Forelimb muscle (tissue), 1 donor: ENCODE measurements at places on chromosomes 1 and 21.
A peak's percentile ranks its signal among the peaks of the same experiment; 100 is the strongest.

DNA sequence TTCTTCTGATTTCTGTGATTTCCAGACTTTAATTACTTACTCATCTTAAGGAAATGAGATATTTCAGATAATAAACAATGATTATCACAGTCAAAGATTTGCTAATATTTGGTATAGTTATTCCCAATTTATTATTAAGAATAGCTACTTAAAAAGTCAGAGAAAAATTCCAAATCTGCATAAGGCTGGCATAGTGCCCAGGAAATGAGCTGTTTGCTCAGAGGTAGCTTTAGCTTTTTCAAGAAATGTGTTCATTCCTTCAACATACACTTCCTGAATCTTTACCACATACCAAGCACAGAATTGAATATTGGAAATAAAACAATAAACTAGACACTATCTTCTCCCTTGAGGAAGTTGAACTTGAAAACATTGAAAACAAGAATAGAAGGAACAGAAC, 44.3 kb upstream of the KCNK1 start:
- DNase-seq: peak; percentile 8

GRCh38 chr1:47765236-47765635, 231.9 kb downstream of the TRABD2B start:
- DNase-seq: no peak

- DNase-seq: no peak
These were observed 36.7 kb downstream of the SYT2 start for GRCh38 chr1:202673531-202673930.

DNA sequence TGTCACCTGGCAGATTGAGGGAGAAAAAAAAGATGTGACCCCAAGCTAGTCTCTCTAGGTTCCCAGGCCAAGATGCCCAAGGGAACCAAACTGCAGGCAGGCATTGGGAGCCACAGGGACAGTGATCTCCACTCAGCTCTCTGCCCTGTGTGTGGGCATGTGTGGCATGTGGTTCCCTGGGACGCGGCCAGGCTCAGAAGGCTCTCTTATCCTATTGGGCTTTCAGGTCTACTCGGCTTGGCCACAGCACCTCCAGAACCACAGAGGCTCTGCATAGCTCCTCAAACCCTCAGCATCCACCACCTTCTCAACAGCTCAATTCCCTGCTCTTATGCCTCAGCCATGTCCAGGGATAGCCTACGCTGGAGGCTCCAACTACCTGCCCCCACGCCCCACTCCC, 22.0 kb downstream of the IQGAP3 start:
- no peak for DNase-seq

GRCh38 chr1:182441719-182442118, 8.2 kb upstream of the RGSL1 start:
- no peak for DNase-seq

DNA sequence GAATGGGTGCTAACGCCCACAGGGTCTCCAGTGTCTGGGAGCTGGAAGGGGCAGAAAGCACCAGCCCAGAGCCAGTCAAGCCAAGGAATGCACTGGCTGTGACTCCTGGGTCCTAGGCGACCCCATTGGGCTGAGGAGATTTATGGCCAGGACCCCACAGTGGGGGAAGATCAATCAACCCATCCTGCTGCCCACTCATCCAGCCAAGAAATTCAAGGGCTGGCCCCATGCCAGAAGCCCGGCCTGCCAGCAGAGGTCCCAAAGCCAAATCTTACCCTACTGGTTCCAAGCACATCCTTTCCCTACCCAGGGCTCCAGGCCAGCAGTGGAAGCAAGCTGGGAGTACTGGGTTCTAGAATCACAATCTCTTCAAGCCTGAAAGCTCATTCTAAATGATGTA, 6.8 kb upstream of the PDZK1IP1 start:
- DNase-seq: no peak

DNA sequence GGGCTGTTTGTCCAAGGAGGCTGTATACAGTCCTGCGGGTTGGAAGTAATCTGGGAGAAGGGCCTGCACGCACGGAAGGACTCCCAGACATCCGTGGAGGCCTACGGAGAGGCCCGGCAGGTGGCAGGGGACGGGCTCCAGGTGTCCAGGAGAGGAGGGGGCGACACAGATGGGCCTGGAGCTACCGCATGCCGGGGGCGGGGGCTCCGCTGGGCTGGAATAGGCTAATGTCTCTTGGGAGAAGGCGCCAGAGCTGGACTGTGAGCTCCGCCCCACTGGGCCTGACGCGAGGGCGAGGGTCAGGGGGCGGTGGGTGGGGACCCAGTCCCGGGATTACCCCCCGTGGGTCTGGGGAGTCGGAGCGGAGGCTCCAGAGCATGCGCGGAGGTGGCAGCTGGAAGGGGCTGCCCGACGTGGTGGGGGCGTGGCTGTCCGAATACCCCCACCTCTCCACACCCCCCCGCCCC, 659 bp downstream of the AGO1 start:
- DNase-seq: no peak

DNA sequence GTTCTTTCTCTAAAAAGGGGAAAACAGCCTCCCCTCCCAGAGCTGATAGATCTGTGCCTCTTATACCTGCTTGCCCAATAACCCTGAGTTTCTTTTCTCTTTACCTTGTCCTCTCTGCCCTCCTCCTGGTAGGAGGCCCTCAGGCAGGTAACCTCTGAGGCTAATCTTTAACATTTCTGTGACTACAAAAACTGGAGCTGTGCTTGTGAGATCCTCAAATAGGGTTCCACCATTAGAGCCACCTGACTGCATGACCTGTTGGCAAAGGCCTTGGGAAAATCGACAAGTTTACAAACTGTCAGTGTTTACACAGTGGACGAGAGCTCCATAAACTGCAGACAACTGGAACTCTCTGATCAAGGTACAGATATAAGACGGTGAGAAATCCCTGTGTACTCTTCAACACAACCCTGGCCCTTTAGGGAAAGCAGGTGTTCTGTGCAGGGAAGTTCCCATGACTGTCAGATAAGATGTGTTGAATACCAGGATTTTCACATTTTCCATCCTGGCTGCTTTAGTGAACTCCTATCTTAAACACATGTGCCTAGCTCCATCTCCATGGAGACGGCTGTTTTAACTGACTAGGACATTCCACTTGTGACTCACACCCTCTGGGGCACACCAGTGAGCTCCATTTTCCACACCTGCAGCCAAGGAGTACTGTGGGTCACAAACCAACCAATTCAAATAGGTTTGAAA, 38.3 kb downstream of the ECE1 start:
- no peak for DNase-seq

DNA sequence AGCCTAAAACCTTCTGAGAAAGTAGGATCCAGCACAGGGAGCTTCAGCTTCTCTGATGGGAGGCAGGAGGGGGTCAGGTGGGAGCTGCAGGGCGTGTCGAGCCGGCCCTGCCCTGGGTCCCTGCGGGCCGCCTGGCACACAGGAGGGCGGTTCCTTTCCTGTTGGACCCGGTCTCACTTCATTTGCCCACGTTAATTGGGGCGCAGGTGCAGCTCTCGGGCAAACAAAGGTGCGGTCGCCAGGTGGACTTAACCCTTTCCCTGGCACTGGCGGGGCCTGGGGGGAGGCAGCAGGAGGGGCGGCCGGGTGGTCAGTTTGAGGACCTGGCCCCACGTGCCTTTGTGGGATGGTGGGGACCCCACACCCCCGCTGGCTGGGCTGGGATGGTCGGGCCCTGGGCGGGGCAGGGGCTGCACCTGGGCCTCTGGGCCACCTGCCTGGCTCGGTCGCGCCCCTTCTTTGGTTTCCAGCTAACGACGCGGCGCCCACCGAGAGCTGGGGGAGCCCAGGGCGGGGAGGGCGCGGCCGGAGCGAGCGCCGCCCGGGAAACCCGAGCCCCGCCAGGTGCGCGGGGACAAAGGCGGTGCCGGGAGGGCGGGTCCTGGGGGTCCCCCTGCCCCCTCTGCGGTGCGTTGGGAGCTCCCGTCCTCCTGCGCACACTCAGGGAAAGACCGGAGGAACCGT, 20.8 kb upstream of the C1orf159 start:
- DNase-seq: no peak

- DNase-seq: no peak
These were observed 132.2 kb downstream of the CASZ1 start for GRCh38 chr1:10664251-10664650.

GRCh38 chr1:189790335-189790734, 687.3 kb downstream of the BRINP3 start:
- no peak for DNase-seq

DNA sequence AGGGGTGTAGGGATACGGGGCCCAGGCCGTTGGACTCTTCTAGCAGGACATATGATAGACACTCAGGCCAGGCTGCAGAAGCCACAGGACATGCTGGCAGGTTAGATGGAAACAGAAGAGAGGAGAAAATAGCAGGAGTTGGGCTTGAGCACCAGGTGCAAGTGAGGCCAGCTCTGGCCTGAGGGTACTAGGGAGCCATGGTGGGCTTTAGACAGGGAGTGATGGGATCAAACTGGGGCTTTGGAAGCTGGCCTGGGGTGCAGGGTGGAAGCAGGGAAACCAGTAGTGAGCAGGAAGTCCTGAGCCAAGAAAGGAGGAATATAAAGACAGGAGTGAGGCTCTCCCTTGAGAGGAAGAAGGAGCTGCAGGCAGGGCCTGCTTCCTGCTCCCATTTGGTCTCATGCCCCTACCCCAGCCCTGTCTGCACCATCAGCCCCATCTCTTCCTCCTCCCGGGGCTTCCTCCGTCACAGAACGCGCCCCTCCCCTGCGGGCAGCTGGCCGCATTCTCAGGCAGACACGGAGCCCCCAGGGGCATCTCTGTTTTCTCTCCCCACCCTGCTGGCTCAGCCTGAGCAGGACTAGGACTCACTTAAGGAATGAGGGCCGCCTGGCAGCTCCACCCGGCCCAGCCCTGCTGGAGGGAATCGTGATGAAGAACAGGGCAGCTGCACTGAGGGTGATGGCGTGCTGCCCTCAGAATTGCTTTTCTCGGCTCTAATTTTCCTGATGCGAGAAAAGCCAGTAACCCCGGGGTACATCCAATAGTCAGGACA, 165.5 kb upstream of the TMEM51 start:
- DNase-seq: no peak

DNA sequence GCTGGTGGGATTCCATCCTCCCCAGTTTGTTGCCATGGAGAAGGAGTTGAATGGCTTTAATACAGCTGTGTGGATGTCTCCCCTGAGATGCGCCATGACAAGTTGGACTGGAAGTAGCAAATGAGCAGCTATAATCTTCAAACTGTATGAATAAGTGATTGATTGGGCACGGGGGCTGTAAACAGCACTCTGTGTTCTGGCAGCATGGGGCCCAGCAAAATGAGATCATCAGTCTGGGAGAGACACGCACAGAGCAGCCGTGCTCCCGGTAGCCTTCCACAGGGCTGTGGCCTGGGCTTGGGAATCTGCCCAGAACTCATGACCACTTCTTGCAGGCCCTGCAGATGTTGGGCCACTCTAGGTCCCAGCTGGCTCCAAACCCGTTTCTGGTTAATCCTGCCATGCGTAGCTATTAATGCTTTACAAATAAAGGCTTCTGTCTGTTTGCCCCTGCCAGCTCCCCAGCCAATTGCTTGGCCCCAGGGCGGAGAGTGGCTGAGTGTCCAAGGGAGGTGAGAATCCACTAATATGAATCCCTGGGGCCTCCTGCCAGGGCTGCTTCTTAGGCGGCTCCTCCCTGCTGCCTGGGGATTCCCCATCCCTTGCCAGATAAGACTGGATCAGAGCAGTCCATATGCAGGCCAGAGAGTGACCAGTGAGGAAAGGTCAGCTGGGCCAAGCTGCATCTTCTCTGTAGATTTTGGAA, 642.9 kb downstream of the AJAP1 start:
- DNase-seq: peak; percentile 29

GRCh38 chr1:87149241-87150041, 179.2 kb upstream of the LMO4 start:
- DNase-seq: no peak

- no peak for DNase-seq
These were observed 1.2 kb downstream of the ASCL5 start for GRCh38 chr1:201125800-201126199.

GRCh38 chr1:218481116-218481775, 136.1 kb downstream of the TGFB2 start:
- no peak for DNase-seq

- no peak for DNase-seq
These were observed 61.7 kb upstream of the USP24 start for GRCh38 chr1:55276671-55277376.

DNA sequence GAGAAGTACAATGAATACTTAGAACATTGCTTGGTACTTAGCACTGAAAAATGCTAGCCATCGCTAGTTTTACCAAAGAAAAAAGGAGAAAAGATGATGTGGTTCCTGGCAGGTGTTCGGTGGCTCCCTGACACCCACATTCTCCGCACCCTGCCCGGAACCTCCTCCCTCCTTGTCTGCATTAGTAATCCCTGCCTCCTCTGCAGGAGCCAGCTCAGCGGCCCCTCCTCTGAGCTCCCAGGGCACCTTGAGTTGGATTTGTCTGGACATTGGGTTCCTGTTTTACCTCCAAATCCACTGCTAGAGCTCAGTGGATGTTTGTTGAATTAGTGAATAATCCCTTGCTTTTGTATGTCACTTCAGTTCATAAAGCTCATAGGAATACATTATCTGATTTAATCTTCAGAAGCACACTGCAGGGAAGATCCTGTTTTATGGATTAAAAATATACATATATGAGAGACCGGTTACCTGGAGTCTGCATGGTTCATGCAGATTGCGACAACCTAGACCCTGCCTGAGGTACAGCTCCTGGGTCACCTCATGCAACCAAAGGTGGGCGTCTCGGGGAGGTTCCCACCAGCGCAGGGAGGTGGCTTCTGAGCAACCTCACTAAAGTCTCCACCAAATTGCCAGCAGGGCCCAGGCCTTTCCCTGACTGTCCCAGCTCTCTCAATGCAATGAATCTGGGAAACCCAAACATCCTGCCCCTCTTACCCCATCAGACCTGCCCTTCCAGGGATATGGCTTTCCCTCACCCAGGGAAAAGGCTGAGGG, 24.2 kb downstream of the PCAT6 start:
- DNase-seq: no peak

DNA sequence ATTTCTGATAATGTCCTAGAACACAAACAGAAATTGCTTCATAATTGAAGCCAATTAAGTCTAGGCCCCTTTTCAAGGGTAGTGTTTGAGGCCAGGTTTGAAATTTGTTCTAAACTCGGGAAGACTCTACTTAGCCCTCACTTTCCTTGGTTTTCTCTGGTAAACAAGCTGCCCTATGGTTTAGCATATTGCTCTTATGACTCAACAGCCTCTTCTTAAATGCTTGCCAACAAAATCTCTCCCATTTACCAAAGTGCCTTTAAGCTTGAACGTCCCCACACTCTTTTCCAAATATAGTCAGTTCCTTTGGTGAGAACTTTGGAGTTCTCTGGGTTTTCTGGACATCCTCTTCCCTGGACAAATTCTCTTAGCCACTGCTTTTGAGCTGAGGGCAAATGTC, 5.8 kb upstream of the LCE6A start:
- no peak for DNase-seq

- no peak for DNase-seq
These were observed 4.4 kb upstream of the PGBD5 start for GRCh38 chr1:230430499-230430898.

DNA sequence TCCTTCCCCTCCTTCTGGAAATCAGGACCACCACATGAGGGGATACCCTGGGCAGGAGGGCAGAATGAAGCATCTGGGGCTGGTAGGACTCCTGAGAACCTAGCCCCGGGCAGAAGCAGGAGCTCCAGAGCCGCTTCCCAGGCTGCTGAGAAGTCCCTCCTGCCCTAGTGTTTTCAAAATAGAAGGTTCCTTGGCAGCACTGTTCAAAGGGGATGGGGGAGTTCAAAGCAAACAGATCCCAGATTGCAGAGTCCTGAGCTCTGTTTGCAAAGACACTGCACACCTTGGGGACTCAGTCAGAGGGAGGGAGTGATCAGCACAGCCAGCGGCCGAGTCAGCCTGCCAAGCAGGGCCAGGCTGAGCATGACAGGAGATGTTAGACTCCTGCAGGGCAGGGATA, 177.8 kb downstream of the PTPRU start:
- DNase-seq: no peak

- DNase-seq: no peak
These were observed 132.1 kb downstream of the PRDM2 start for GRCh38 chr1:13832100-13832499.

GRCh38 chr1:173084292-173084691, 33.6 kb upstream of the TNFSF18 start:
- no peak for DNase-seq
